ENCODE measurements at places on chromosomes 3 and 15.

DNA sequence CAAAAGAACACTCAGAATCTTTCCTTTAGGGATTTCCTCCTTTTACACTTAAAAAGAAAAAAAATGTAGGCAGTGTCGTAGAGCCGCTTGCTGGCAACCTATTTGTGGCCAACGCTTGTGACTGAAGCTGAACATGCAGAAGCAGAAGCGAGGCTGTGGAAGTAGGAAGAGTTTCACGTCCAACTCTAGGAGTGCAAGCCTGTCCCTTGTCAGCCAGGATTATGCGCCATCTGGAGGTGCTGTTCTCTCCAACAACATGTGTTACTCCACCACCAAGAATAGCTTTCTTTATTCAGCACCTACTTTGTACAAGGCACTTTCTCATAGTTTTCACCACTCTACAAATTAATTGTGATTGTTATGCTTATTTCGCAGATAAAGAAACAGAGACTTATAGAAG is 223.2 kb upstream of the LMCD1 start:
- no peak for DNase-seq

DNA sequence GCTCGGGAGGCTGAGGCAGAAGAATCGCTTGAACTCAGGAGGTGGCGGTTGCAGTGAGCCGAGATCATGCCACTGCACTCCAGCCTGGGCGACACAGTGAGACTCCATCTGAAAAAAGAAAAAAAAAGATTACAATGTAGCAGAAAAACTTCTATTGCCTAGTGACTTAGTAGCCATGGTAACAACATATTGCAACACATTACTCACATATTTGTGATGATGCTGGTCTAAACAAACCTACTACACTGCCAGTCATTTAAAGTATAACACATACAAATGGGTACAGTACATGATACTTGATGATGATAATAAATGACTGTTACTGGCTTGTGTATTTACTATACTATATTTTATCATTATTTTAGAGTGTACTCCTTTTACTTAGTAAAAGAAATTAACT is 125.6 kb downstream of the PLOD2 start:
- no peak for DNase-seq

GRCh38 chr3:82556113-82556512 is 794.7 kb upstream of the GBE1 start:
- DNase-seq: no peak

DNA sequence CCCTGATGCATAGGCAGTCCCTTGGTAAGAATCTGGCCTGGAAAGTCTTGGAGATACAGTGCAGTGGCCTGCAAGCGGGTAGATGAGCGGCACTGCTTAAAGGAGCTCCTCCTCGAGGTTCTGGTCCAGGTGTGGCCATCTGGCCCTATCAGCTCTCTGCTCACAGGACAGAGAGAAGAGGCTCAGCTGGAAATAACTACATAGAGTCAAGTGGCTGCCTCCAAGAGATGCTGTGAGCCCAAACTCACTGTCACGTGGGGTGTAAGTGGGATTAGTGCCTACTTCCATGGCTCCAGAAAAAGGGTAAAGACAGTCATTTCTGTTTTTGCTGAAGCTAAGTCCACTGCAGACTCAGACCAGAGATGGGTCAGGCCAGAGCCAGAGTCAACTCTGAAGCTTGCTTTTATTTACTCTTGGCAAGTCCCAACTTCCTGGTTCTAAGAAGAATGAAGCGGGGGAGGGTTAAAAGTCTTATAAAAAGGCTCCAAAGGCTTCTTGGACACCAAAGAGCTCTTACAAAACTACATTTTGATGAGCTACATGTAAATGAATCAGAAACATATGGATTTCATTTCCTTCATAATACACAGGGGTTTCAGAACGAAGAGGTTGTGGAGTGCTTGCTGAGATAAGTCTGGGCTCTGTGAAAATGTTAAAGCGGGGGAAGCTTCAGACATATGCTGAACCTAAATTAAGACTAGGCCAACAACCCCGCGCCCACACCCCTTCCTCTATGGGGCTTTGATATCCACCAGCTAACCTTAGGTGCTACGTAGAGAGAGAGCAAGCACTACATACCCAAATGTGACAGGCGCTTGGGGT is 77.1 kb downstream of the PDZRN3 start:
- no peak for DNase-seq

GRCh38 chr3:9172851-9173321 is 76.6 kb downstream of the SRGAP3 start:
- DNase-seq: peak; percentile 57

- no peak for DNase-seq
Observed at GRCh38 chr3:4351164-4351855, 48.1 kb downstream of the SETMAR start.

DNA sequence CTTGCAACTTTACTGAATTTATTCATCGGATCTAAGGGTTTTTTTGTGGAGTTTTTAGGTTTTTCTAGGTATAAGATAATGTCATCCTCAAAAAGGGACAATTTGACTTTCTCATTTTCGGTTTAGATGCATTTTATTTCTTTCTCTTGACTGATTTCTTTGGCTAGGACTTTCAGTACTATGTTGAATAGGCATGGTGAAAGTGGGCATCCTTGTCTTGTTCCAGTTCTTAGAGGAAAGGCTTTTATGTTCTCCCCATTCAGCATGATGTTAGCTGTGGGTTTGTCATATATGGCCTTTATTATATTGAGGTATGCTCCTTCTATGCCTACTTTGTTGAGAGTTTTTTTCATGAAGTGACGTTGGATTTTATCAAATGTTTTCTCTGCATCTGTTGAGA is 106.7 kb downstream of the FAM43A start:
- no peak for DNase-seq

DNA sequence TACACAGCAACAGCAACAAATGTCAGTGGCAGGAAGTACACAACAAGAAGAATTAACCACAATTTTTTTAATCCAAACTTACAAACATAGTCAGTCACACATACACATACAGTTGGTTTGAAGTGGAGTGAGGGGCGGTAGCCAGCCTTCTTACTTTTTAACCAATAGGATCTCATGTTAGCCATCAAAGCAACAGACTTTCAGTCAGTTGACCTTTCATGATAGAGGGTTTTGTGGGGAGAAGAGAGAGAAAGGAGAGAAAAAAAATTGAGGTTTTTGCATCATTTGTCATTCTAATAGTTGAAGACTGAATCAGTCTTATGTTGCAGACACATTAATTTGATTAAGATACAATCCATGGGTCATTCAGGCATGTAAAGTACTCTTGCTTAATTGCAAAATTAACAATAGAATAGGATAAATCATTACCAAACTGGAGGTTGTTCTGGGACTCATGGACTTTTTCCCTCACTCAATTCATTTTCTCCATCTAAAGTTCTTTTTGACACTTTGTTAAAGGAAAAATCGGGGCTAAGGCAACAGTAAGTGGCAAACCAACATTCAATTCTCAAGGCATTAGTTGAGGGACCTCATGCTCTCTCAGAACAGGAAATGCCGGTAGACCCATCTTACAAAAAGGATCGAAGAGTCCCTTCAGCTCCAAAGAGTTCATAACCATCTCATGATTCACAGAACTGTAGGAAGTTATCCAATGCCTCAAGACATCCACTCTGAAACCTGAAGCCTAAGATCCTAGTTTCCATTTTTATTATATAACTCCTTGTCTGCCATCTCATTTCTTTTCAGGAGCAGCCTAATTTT is 159.5 kb upstream of the LPP start:
- DNase-seq: no peak

GRCh38 chr15:64337761-64338160 is 18.2 kb downstream of the CSNK1G1 start:
- no peak for DNase-seq

DNA sequence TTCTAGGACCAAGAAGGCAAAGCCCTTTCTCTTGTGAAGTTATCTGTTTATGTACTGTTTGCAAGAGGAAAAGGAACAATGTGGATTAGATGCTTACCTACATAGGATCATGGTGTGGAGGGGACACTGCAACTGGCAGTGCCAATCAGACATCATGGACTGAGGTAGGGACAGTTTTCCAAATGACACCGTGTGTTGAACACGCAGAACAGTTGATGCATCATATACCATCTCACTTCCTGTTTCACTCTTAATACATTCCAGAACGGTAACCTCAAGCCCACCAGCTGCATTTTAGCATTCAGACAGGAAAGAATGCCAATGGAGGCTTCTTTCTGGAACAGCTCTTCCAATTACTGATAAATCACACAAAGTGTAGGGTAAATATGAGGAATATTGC is 397.7 kb upstream of the LMCD1 start:
- DNase-seq: no peak

GRCh38 chr3:155233213-155233612 is 60.3 kb downstream of the STRIT1 start:
- DNase-seq: no peak

DNA sequence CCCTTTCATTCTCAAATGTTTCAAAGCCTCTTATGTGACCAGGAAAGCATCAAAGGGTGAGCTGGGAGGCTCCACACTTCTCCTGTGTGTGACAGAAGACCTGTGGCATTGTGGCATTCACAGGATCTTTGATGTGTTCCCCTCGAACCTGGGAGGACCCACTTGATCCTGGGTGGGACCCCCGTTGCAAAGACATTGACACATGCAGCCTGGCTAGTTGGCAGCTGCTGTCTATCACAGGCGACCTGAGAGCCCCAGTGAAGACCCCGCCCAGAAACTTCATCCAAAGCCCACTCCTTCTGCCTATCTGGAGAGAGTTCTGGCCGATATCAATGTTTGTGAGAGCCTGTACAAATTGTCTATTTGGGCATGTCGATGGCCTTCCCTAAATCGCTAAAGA is 140.4 kb upstream of the ATP2B2 start:
- no peak for DNase-seq

DNA sequence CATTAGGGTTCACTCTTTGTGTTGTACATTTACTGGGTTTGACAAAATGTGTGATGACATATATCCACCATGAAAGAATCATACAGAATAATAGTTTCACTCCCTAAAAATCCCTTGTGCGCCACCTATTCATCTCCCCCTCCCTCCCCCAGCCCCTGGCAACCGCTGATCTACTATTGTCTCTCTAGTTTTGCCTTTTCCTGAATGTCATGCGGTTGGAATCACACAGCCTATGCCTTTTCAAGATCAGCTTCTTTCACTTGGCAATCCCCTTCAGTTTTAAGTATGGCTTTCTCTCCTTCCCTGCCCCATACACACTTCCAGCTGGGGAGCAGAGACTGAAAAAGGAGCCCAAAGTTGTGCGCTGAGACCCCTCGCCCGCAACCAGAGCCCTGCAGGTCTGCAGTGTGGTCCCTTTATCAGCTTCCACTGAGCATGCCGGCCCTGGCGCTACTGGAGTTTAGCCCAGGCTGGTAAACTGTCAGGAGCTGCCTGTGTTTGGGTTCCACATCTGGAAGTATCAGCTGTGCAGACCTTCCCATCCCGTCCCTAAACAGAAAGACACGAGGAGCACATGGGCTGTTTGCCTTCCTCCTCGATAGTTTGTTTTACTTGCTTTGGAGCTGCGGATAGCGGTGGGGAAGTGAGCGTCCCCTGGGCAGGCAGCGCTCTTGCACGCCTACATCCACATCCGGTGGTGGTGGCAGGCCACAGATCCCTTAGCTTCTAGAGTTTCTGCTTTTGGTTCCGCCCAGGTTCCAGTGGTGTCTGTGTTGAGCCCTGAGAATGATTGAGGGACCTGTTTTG is 12.3 kb downstream of the BOC start:
- DNase-seq: no peak

DNA sequence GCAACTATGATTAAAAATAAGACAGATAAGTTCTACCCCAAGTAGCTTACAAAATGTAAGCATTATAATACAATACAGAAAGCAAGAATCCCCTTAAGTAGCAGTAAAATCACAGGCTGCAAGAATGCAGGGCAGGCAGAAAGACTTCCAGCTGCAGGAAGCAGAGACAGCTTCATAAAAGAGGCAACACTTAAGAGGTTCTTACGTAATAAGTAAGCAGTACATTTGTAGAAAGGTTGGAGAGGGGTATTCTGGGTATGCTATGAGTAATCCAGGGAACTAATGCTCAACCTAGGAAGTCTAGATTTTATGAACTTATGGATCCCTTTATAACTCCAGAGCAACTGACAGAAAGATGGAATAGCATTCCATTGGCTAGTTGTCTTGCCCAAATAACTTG is 151.6 kb downstream of the IL5RA start:
- no peak for DNase-seq

GRCh38 chr3:71754610-71755253 is 1.1 kb downstream of the GPR27 start:
- no peak for DNase-seq

DNA sequence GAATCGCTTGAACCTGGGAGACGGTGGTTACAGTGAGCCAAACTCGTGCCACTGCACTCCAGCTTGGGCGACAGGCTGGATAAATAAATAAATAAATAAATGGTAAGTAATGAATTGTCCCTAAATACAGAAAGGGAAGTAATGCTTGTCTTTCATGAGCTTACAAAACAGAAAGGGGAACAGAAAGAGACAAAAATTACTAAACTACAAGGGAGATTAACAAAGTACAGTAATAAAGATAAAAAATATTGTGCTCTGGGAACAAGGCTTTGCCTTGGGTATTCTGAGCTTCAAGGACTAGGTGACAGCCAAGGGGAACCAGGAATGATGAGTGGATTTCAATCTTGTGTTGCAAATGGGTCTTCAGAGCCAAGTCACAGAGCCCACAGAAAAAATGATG is 9.2 kb upstream of the HLTF start:
- DNase-seq: no peak

GRCh38 chr3:63193647-63194046 is 84.5 kb upstream of the SYNPR start:
- DNase-seq: no peak

- no peak for DNase-seq
Observed at GRCh38 chr15:71549697-71550096, 260.7 kb upstream of the NR2E3 start.

DNA sequence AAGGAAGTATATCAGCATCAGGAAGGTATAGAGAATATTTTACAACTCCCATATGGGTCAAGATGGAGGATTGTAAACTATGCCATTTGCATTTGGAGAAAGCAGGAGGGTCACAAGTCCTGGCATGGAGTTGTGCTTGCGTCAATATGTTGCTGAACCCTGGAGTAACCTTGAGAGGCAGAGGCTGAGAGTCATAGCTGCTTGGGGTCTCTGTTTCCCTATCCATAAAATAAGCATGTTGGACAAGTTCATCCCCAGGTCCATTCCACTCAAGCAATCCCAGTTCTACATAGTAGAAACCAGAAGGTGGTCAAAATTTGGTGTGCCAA is 273.6 kb downstream of the MECOM start:
- DNase-seq: no peak

GRCh38 chr15:64665179-64665578 is 110.2 kb downstream of the RBPMS2 start:
- DNase-seq: no peak

DNA sequence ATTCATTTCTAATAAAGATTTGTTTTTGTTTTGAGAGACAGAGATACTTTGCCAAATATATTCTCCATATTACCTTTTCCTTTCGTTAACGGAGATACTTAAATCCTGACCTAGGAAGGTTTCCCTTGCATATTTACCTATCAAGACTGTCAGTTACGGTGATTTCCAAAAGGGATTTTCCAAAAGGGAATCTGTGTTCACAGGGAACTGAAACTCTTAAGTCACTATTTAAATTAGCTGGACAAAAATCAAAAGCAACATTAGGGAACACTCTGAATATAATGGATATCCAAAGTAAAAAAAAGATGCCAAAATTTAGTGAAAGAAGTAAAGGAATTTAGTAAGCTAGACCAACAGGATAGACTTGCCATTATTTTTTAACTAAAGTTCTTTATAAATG is 576 bp downstream of the LRRFIP2 start:
- DNase-seq: no peak
